ENCODE measurements at places on chromosomes 1 and 21. TPM values are rescaled to one million over a fixed set of nuclear protein-coding genes. Genes with fewer than 3 reads are reported as not detected.

GRCh38 chr1:8632102-8632501, 185.3 kb downstream of the RERE start:
- ATAC-seq, result no peak

- ATAC-seq, result peak; percentile 70
Measured at GRCh38 chr1:66223681-66224080, 310.3 kb upstream of the SGIP1 start.

LCE2C gene
- total RNA-seq, result not detected

ADAMTS5 gene
- not detected for total RNA-seq

DNA sequence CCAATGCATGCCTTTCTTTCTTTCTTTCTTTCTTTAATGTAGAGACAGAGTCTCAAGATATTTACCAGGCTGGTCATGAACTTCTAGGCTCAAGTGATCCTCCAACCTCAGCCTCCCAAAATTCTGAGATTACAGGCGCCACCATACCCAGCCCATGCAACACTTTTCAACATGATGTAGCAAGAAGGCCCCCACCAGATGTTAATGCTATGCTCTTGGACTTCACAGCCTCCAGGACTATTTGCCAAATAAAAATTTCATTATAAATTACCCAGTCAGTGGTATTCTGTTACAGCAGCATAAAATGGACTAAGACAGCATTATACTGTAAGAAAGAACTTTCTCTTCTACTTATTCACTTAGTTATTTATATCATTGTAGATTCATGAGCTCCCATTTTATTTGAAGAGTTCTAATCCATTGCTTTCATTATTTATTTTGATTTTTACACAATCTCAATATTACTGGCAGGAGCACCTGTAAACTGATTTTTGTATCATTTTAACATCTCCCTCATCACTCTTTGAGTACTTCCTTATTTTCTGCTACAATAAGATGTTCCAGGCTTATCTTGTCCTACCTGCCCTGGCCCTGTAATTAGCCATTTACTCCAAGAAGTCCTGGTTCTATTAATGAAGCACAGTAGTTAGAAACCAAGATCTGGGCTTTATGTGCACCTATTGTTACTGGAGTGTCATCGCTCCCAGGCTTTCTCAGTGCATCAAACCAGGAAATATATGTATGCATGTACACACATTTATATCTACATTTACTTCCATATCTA, 4.8 kb upstream of the RCSD1 start:
- no peak for ATAC-seq

- peak; percentile 54 for ATAC-seq
Measured at GRCh38 chr1:244047621-244048255, 3.3 kb upstream of the ZBTB18 start.

DNA sequence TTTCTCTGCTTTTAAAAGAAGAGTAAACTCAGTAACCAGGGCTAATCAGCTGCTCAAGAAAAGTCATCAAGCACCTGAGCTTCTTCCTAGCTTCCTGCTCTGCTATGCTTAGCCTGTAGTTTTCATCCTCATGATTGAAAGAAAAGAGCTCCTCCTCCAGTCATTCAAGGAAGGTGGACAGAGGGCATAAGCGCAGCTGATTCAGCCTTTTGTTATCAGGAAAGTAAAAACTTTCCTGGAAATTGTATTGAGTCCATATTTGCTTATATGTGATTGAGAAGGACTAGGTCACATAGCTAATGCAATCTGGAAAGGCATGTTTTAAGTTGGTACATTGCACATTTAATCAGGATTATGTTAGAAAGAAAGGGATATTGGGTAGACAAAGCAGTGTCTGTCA, 8.5 kb upstream of the BACH1 start:
- ATAC-seq, result no peak

- no peak for ATAC-seq
Measured at GRCh38 chr1:30518696-30519095, 204.7 kb downstream of the MATN1 start.

All from activated T-helper 17 cell treated with anti-CD3 and anti-CD28 coated beads, Interleukin-2, amount 50 U/mL, for 72 hours (primary cell).